ENCODE measurements at places on chromosomes 7 and 10. TPM values are rescaled to one million over a fixed set of nuclear protein-coding genes. Genes with fewer than 3 reads are reported as not detected.
A peak's percentile ranks its signal among the peaks of the same experiment; 100 is the strongest.

The HTRA1 gene
- total RNA-seq: not detected

The WNT8B gene
- total RNA-seq: 0.14 TPM

The PTPRZ1 gene
- not detected for total RNA-seq

The MSMB gene
- total RNA-seq: not detected

The CYP26A1 gene
- not detected for total RNA-seq

GRCh38 chr10:99429517-99430095, 818 bp downstream of the GOT1 start:
- DNase-seq: no peak

- DNase-seq: no peak
Measured at GRCh38 chr10:116567335-116567734, 21.6 kb downstream of the PNLIP start.

GRCh38 chr10:29838539-29838938, 203.8 kb upstream of the SVIL start:
- no peak for DNase-seq

- no peak for DNase-seq
Measured at GRCh38 chr7:150992833-150993302, 2.1 kb downstream of the NOS3 start.

GRCh38 chr10:109899356-109900331, 23.7 kb downstream of the XPNPEP1 start:
- DNase-seq: no peak

- no peak for DNase-seq
Measured at GRCh38 chr7:123945938-123946337, 20.9 kb downstream of the SPAM1 start.

DNA sequence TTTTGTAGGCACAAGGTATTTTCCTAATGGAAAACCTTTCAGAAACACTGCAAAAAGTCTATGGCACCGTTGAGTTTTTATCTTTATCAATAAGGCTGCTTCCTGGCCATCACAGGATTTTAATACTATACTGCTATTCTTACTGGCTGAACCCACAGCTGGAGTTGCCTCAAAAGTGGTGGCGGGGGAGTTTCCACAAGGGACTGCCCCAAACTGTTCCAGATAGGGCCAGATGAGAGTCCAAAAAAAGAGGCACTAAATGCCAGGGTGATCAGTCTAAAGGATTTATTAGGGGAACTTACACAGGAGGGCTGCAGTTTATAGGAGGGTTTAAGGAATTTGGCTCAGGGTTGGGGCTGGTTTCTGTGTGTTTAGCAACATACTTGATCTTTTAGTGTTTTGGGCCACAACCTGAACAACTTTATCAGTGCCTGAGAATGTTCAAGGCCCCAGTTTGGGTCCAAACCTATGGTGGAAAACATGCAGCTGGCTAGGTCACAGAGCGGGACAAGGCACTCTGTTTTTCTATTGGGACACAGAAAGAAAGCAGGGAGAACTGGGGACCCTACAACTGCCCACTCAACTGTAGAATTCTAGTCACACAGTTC, 41.4 kb downstream of the STAM start:
- no peak for DNase-seq

GRCh38 chr10:21417172-21417712, 108.2 kb downstream of the SKIDA1 start:
- no peak for DNase-seq

DNA sequence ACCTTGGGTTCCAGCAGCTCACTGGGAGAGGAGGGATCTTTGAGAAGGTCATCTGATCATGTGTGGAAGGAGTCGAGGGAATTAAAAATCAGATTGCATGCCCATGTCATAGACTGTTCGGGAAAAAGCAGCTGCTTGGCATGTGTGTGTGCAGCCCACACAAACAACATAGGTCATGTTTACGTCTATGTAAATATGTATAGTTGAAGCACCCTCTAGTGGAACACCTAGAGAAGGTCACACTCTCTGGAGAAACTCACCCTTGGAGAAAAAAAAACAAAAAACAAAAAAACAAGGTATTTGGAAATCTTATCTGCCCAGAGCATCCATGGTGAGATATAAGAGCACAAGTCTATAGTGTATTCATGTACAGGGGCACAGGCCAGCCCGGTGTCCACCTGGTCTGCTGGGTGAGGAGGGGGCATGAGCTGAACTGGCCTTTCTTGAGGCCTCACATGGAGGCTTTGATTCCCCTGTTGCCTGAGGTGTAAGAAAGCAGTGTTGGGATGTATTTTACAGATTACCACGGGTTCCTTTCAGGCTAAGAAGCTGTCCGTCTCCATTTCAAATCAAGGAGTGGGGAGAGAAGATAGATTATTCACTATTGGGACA, 98.0 kb downstream of the NPY start:
- DNase-seq: no peak

DNA sequence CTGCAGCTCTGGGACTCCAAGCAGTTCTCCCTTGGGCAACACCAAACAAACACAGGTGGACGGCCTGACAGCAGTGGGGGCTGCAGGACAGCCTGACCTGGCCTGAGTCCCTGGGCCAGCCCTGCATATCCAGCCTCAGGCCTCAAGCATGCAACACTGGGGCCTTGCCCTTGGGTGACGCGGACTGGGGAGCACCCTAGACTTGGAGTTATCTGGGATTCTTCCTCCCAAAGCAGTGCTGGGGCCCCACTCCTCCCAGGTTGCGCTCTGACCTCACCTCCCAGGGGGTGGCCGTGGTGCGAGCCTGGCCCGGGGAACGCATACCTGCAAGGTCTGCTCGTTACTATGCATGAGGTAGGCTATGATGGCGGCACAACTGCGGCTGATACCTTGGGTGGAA, 6.2 kb upstream of the TMEM120A start:
- DNase-seq: no peak

DNA sequence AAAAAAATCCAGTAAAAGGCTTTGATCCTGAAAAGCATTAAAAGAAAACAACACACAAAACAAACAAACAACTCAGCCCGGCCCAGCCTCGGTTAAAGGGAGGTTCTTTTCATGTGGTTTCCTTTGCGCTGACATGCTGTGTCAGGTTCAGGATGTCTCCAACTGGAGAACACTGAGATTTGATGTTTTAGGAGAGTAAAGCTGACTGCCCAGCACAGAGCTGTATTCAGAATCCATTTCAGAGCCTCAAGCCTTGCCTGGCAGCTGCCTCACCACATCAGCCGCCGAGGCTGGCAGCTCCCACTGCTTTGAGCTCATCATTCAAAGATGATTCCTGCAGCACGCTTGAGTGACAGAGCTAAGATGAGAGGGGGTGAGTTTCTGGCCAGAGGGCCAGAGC, 205.8 kb upstream of the LYZL1 start:
- DNase-seq: no peak

GRCh38 chr7:29150856-29151255, 4.5 kb upstream of the CPVL start:
- DNase-seq: no peak

- peak; percentile 43 for DNase-seq
Measured at GRCh38 chr7:26156451-26157420, 4.7 kb downstream of the NFE2L3 start.

DNA sequence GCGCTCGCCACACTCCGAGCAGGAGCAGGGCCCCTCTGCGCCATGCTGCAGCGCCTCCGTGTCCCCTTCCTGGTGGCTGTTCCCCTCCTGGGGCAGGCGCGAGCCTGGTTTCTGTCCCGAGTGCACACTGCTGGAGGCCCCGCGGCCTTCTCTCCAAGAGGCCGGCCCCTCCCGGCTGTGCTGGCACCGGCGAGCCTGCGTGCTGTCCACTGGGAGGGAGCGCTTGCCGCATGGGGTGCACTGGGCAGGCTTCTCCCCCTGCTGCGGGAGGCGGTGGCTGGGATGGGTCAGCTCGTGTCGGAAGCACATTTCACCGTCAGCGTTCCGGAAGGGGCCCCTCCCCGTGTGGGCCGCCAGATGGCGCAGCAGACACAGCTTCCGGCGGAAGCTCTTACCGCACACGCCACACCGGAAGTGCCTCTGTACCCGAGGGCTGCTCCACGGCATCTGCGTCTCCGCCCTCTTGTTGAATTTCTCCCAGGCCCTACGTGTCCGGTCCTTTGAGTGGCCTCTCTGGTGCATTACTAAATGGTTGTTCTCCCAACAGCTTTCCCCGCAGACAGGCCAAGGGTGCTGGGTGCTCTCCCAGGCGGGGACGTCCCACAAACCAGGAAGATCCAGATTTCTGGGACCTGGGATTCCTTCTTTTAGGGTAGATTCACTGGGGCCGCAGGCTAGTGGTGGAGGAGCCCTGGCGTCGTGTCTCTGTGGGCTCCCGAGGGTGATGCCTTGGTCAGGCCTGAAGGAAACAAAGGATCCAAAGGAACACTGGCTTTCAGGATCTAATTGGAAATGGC, 18.7 kb downstream of the ZNF786 start:
- DNase-seq: peak; percentile 49

DNA sequence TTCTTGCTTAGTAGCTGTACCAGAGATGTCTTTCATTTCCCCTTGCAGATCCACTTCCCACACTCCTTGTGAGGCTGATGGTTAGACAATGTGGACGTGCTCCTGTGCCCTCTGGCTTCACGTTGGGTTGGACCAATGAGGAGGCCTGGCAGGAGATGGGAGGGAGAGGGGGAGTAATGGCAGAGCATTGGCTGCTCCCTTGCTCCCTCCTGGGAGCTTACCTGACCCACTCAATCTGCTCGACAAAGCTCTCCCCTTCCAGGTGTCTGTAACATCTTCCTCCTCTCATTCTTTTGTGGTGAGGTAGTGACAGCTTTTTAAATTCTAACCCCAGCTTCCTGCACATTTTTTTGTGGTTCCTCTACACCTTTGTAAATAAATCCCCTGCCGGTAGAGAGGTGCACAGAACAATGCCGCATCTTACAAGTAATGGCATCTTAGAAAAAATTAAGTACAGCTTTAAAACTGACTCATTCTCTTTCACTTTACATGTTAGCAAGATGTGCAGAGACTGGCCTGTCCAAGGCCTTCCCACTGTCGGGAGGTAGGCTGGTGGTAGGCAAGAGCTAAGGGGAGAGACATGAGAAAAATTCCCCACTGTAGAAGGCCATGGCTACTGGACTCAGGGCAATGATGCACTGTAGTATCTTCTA, 134.3 kb downstream of the HTR7 start:
- DNase-seq: no peak

DNA sequence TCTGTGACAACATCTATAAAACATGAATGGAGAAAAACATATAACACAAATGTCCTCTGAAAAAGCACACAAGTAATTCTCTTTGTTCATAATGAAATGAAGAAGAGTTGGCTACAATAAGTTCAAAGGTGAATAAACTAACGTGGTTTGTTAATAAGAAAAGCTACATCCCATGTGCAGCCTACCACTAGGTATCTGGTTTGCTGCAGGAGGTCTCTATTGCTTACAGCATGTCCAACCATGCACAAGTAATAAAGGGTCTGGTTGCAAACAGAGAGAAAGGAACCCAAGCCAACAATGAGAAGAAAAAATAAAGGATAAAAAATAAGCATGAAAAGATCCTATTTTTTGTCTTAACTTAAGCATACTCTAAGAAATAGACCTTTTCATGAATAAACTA, 139.2 kb downstream of the CHCHD3 start:
- no peak for DNase-seq

All from activated T-helper 2 cell treated with anti-CD3 and anti-CD28 coated beads, Interferon-gamma antibody, Interleukin-2, Interleukin-4, amounts not matched to agents 10 μg/mL and 5 μg/mL and 100 μg/mL, durations not matched to agents 14 hours and 24 hours and 36 hours (primary cell).